CD4-positive, alpha-beta T cell treated with Interleukin-12 subunit alpha and Interleukin-12 subunit beta, for 1 hour (primary cell): ENCODE measurements at places on chromosomes 16 and 17.

DNA sequence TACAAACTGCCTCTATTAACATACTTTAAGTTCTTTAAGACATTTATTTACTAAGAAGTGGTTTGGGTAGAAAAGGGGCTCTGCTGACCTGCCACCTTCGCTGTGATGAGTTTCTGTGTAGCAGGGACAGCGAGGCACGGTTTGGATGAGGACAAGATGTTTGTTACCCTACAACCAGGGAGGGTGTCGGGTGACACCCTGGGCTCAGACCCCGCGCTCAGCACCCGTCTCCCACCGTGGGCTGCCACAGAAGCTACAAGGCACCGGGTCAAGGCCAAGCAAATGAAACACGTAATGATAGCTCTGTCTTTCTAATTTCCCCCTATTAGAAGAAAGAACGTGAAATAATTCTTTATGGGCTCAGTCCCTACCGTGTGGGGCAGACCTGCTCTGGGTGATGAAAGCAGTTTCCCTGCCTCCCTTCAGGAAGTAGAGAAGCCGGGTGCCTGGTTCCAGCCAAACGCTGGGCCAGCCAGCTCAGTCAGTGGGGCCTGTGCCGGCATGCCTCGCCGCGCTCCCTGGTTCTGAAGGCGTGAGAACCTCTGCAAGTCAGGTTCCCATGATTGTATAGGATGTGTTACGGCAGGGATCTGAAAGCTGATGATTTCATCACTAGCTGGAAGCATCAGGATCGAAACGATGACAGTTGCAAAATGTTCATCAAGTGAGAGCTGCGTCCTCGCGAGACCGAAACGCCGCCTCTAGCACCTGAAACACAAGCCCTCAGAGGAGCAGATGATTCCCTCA, 3.9 kb downstream of the ZNF750 start:
- no peak for DNase-seq

DNA sequence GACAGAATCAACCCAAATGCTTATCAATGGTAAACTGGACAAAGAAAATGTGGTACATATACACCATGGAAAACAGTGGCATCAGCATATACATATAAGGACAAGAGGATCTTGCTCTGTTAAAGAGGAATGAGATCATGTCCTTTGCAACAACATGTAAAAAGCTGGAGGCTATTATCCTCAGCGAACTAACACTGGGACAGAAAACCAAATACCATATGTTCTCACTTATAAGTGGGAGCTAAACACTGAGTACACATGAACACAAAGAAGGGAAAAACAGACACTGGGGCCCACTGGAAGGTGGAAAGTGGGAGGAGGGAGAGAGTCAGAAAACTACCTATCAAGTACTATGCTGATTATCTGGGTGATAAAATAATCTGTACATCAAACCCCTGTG, 447.3 kb upstream of the MAF start:
- no peak for DNase-seq

DNA sequence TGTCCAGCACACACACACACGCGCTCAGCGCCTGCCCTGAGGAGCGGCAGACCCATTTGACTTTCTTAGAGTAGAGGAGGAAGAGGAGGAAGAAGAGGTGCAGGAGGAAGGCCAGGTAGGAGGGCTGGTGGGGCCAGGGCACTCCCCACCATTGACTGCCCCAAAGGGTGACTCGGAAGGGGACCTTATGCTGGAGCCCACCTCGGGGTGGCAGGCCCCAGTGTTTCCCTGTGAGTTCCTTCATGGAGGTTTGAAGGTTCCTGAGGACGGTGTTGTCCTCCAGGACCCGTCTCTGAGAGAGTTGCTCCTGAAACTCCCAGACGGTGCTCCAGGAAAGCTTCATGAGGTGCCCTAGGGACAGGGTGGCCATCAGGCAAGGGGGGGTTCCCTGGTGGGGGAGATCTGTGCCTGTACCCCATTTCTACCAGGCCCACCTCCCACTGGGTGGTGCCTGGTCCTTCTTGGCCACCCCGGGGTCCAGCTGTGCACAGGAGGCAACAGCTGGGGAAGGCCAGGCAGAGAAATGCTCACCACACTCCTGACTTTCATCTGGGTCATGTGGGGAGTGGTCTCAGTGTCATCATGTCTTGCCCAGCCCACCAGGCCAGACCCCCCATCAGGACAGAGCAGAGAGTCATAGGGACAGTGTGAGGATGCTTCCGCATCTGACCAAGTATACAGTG, 89.5 kb downstream of the TNFRSF13B start:
- DNase-seq = no peak

GRCh38 chr17:59004338-59005111, 102.2 kb downstream of the TRIM37 start:
- peak; percentile 78 for DNase-seq

- no peak for DNase-seq
Observed at GRCh38 chr16:24670623-24671454, 58.6 kb upstream of the TNRC6A start.

GRCh38 chr16:20322696-20323095, 4.6 kb downstream of the GP2 start:
- DNase-seq = no peak

DNA sequence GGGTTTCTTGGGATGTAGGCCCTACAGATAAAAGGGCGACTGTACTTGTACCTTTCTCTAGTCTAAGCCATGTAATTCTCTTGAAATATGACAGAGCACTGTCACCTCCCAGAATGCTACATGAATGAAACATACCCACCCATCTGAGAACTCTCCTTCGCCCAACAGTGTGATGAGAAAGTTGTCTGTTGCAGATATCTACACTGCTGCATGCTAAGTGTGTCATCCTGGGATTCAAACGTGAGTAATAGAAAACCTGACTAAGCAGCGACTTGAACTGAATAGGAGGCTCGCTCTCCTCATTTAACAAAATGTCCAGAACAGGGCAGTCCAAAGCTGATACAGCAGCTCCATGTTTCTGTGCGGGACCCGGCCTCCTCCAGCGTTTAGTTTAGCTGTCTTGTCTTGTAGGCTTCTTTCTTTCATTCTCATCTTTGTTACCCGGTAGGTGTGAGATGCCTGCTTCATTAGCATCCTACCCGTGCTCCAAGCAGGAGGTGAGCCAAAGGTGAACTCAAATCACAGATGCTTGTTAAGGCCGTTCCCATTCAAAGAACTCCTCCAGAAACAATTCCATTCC, 211.9 kb downstream of the PRKCA start:
- no peak for DNase-seq
